ENCODE measurements at places on chromosomes 5 and 9.

- no peak for DNase-seq
These were observed 364.7 kb upstream of the IRX1 start for GRCh38 chr5:3230941-3231340.

DNA sequence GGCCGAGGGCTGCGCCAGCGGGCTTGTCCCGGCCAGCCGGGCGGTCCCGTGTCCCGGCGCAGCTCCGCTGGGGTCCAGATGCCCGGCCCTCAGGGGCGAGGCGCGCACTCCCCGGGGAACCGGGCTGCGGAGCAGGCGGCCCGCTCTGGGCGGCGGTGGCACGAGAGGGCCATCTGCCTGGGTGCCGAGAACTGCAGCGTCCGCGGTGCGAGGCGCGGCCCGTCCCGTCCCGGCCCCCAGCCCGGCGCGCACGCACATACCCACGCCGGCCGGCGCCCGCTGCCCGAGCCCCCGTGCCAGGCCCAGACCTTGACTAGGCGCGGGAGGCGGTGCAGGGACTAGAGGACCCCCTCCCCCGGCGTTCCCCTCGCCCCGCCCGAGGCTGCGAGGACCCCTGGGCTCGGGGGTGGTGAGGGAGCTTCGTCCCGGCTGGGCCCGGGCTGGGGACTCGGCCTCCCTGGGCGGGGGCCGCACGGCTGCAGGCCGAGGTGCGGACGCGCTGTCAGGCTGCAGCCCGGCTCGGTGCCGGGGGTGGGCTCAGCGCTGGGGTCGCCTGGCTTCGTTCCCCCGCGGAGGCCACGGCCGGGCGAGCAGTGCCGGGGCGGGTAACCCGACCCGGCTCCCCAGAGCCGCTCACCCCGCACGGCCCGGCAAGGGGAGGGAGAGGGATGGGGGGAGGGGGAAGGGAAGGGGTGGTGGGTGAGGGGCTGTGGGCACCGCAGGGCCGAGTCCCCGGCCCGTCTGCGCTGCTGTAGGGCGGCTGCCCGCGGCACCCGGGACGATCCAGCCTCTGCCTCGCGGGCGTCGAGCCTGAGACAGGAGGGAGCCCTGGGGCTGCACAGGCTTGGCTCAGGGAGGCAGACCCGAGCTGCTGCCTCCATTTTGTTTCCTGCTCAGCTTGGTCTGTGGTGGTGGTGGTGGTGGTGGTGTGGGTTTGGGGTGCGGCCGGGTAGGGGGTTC is 1.2 kb upstream of the NSD1 start:
- DNase-seq: no peak

- DNase-seq: no peak
These were observed 466.8 kb downstream of the ARHGEF28 start for GRCh38 chr5:74092766-74093165.

- DNase-seq: no peak
These were observed 29.9 kb downstream of the SLC6A18 start for GRCh38 chr5:1255081-1255561.

- DNase-seq: peak; percentile 63
These were observed 1.7 kb downstream of the GRIN3A start for GRCh38 chr9:101736717-101737116.

- no peak for DNase-seq
These were observed 39.3 kb downstream of the BTNL8 start for GRCh38 chr5:180938294-180938693.

- no peak for DNase-seq
These were observed 102.9 kb downstream of the FRMD3 start for GRCh38 chr9:83435301-83435700.

DNA sequence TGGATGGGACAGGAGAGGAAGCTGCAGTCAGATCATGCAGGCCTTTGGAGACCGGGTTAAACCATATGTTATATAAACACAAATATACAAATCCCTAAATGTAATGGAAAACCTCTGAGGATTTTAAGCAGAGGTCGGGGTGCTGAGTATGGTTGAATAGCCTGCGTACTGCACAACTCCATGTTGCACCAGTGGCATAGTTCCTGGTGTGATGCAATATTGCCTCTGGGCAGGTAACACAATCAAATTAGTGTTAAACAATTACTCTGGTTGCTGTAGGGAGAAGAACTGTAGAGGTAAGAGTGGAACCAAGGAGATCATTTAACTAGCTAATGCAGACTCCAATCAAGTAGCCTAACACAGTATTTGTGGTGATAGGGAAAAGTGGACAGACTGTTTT is 21.3 kb upstream of the RNF145 start:
- DNase-seq: no peak

GRCh38 chr5:41637424-41637823 is 127.0 kb upstream of the PLCXD3 start:
- peak; percentile 62 for DNase-seq

DNA sequence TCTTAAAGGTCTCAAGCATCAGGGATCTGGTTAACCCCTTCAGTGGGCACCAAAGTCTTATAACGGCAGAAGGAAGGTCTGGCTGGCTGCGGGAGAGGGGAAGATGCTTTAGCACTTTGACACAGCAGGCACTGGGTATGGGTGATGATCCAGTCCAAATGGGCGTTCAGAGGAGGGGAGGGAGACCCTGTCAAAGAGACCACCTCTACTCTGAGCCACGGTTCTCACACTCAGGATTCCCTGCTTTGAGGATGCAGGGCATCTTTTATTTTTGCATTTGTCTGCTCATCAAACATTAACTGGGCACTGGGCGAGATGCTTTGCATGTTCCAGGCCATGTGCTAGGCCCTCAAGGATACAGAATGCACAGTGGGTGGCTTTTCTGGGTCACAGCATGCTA is 204.0 kb downstream of the DAB2IP start:
- DNase-seq: no peak

DNA sequence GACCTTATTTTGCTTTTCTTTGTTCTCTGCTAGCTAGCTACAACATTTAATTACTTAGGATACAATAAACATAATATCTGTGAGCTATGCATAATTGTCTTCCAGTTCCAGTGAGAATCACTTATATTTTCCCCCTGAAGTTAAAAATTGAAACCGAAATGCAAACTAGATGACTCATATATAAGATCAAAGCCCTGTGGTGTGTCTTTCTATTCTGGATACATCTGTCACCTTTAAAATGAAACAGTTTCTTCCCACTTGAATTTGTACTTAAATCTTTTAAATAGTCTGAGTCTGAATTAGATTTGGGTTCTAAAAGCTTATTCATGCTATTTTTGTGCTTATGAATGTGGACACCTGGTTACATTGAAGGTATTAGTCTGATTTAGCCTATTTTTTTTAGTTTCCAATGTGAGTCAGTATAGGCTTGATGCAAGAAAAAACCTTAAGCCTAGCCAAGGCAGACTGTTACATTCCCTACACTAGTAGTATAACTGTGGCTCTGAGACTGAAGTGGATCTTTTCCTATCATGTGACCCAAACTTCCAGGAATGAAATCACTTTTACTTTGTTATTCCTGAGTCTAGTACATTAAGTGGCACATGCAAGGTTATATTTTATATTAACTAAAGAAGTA is 703.5 kb upstream of the RGMB start:
- no peak for DNase-seq

DNA sequence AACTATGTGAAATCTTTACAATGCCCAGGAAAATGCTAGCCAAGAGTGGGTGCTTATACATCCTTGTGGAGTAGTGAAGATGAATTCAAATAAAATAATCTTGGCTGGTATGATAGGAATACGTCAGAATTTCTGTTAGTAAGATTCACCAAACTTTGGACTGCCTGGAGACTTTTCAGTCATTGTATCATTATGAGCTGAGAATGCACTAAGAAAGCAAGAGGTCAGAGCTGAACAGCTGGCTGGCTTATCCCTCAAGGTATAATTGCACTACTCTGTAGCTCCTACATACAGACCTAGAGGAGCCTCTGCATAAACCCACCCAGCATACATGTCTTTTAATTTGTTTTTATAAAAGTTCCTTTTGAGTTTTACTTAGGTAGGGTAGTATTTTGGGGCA is 568.5 kb upstream of the RIOK2 start:
- no peak for DNase-seq

GRCh38 chr5:179225387-179225786 is 119.9 kb downstream of the ADAMTS2 start:
- no peak for DNase-seq
